Occipital lobe (tissue), 3 donors: ENCODE measurements at places on chromosomes 2 and 18. TPM values are rescaled to one million over a fixed set of nuclear protein-coding genes. Genes with fewer than 3 reads are reported as not detected.

- DNase-seq = no peak
Measured at GRCh38 chr2:96131152-96131812, 7.0 kb downstream of the ASTL start.

DNA sequence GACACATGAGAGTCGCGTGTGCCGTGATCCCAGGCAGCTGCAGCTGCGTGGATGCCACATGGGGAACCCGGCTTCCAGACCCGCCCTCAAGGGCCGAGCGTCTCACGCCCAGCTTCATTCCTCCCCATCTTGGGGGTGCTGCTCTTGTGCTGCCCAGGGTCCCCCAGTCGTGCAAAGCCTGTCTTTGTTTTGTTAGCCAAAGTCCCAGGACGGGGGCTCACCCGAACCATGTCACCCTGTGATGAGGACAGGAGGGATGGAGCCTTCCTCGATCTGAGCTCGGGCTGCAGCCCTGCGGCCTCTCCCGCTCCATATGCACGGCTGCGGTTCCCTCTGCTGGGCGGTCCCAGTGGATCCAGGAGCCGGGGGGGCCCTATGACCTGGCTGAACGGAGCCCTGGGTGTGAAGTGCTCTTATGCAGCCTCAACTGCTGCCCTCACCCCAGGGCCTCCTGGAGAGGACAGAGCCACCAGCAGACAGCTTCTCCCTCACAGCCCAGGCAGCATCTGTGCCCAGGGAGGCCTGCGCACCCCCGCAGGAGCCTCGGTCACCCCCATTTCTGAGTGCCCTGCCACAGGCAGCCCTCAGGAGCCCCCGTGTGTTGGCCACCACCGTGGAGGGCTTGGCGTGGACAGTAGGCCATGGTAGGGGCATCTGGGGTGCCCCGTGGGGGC, 99.0 kb upstream of the CTDP1 start:
- DNase-seq = no peak

GRCh38 chr2:20597860-20598183, 53.1 kb downstream of the HS1BP3 start:
- DNase-seq = no peak

GRCh38 chr18:6593142-6593885, 136.2 kb upstream of the ARHGAP28 start:
- no peak for DNase-seq

Gene TRIM54
- total RNA-seq = not detected

- no peak for DNase-seq
Measured at GRCh38 chr18:3205239-3205638, 14.5 kb downstream of the MYOM1 start.

DNA sequence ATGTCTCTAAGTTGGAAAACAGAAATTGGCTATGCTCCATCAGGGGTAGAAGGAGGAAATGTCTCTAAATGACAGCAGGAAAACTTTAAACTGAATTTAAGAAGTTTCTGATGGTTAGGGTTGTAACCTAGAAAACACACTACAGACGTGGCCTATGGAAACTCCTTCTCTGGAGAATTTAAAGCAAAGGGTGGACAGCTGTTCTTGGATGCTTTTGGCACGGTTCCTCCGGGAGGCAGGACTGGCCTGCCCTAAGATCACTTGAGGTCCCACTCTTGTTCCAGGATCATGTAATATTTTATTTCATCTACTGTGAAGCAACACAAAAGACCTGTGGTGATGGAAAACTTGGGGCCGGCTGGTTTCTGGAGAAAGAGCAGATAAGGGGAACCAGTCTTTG, 77.0 kb downstream of the NRP2 start:
- DNase-seq = no peak

DNA sequence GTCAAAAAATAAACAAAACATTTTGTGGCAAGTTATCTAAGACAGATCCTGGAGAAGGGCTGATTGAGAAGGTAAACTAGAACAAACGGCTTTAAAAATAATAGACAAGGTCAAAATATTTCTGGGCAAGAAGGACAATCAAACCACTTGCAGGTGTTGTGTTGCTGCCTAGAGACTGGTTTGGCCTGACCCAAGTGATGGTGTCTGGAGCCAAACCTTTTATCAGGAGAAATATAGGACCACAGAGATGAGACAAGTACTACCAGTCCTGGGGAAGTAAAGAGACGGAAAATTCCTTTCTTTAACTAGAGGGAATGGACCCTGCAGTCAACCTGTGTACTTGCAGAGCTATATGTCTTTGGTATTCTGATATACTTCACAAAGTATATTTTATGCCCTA, 44.2 kb downstream of the PLCL1 start:
- DNase-seq = no peak

Gene DSC3
- 0.78 TPM for total RNA-seq

Gene IL36G
- total RNA-seq = not detected

DNA sequence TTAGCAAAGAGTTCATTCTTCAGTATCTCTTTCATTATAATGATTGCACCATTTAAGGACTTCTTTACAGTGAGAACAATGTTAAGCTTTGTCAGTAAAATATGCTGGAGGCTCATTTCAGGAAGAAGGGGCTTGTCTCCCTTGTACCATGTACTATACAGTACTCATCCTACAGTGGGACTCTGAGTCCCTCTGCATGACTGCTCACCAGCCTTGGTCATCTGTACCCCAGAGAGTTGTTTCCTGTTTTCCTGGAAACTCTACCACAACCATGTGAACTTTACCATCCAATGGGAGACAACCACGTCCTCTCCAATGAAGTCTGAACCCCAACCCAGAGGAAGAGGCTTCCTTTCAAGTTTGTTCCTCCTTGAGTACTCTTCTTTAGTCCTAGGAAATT, 1171.1 kb upstream of the CRIM1 start:
- DNase-seq = no peak

DNA sequence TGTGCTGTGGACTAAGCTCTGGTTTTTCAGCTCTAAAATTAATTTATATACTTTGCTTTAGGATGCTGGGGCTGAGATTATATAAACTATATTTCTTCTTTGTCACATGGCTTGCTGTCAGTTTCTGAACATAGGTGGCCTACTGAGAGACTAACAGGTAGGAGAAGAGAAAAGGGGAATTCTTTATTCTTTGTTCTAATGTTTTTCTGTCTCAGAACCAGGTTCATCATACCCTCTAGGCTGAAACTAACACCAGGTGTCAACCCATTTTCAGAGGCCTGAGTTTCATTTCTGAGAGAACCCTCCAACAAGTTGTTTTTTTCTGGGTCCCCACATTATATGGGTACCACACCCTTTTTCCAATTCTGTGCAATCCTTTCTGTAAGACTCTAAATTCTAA, 843.6 kb downstream of the TRIB2 start:
- no peak for DNase-seq

- no peak for DNase-seq
Measured at GRCh38 chr2:175450029-175450760, 268.7 kb upstream of the ATP5MC3 start.

- DNase-seq = no peak
Measured at GRCh38 chr18:12882453-12883371, 1.3 kb downstream of the PTPN2 start.

DNA sequence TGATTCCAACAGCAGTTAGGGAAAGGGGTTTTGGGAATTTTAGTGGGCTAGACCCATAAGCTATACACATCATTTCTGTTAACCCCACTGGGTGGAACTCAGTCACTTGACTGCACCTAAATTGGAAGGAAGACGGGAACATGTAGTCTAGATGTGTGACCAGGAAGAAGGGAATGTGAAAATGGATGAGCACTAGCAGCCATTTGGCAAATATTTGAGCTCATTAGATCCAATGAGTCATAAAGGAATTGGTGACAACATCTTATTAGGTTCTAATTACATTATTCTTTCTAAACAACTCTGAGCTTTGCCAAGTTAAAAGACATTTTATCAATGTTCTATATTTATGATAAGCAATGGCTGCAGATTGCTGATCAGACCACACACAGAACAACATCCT, 400.6 kb downstream of the IRS1 start:
- no peak for DNase-seq

Gene SLC30A3
- 0.47 TPM for total RNA-seq

DNA sequence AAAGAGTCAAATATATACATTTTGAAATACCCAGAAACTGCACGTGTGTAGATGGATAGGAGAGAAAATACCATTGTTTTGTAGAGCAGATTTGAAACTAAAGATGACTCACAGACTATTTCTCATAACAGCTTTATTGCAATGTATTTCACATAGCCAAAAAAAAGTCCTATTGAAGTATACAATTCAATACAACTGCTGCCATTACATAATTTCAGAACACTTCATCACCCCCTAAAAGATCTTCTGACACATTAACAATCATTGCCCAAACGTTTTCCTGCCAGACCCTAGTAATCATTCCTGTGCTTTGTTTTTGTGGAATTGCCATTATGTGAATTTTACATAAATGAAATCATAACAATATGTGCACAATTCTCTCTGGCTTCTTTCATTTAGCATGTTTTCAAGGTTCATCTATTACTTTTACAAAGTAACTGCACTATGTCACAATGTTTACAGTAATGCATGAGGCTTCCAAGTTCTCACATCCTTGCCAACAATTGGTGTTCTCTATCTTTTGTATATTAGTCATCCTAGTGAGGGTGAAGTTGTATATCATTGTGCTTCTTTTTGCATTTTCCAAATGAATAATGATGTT, 378.6 kb upstream of the CWC22 start:
- no peak for DNase-seq

DNA sequence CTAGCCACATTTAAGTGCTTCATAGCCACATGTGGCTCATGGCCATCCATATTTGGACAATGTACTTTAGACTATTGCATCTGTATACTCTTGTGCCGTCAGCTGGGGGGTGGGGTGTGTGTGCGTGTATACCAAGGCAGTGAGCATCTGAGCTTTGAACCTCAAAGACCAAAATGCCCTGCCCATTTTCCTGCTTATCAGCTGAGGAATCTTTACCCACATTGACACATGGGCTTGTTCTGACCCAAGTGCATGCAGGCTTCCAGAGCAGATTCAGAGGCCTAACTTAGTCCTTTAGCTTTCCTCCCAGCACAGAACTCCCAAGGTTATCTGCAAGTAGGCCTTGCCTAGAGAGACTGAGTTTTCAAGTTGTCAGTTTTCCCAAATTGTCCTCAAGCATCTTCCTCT, 11.1 kb upstream of the MOCOS start:
- DNase-seq = no peak

- DNase-seq = no peak
Measured at GRCh38 chr2:165562233-165562632, 92.7 kb downstream of the CSRNP3 start.

DNA sequence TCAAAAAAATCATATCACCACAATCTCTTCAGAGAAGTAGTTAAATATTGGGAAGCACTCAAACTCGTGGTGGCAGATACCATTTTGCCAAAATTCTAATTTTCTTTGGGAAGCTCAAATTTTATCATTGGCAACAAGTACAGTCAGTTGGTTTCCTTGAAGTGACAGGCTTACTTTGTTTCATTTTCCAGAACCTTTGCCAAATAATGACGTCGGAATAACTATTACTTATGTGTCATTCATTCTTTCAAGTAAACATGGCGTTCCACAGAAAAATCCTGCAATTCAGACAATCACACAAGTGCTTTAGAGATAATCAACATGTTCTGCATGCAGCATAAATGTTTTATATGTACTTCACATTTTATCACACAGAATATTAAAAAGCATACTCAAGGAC, 5.4 kb downstream of the TTLL4 start:
- DNase-seq = no peak

DNA sequence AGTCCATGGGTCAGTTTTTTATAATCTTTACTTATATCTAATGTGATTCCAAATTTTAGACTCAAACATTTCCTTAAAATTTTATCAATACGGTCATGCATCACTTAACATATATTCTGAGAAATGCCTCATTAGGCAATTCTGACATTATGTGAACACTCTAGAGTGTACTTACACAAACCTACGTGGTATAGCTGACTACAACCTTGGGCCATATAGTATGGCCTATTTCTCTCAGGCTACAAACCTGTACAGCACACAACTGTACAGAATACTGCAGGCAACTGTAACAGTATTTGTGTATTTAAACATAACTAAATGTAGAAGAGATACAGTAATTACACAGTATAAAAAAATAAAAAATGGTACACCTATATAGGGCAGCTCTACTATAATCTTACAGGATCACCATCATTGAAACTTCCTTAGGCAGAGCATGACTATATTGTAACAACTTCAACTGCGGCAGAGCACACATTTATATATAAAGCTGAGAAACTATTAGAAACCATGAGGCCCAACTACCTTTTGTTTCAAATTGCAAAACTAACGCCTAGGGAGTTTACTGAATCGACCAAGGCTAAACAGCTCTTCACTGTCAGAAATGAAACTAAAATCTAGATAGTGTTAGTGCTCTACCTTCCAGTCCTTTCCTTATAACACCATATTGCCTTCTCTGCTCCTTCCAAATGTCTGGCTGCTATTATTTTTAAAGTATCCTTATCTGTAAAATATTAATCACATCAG, 6.9 kb downstream of the YES1 start:
- DNase-seq = no peak

GRCh38 chr2:68292108-68292710, 27.5 kb downstream of the CNRIP1 start:
- DNase-seq = no peak

Gene CYP27C1
- total RNA-seq = 2.2 TPM

- no peak for DNase-seq
Measured at GRCh38 chr18:24414349-24415003, 12.0 kb upstream of the IMPACT start.

Gene CREG2
- total RNA-seq = 4.8 TPM

DNA sequence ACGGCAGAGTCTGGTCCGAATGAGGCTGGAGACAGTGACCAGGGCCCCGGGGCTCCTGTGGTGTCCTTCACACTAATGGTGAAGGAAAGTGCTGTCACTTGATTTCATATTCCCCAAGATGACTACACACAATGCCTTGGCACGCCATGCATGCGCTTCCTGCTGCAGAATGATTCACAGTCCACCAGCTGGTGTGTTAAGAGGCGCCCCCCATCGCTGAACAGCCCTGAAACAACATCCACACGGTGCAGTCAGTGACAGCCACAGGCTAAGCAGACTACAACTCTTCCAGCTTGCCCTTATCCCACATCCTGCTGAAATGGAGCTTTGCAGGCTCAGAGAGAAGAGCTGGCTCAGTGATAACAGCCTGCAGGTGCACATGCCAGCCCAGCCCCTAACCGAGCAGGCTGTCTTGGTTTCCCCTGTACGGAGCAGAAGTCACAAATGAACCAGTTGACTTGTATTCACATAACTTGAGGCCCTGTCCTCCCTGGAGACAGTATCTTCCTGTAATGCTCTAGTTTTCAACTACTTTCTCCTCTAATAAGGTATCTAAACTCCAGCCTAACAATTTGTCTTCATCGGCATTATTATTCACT, 24.3 kb upstream of the CDH20 start:
- DNase-seq = peak; percentile 62

DNA sequence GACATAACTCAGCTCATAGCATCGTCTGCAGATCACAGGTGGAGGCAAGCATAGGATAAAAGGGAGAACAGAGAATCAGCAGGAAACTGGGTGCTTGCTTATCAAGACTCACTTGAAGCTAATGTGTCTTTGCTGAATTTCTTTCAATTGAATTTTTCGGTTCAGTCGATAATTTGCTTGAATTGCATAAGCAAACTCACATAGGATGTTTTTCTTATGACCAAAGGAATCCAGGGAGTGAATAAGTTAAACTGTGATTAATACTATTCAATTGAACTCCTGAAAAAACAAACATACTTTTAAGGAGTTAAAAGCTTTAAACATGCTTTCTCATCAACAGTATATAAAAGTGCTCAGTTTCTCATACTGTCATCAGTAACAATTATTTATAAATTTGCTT, 707.1 kb upstream of the ACVR2A start:
- DNase-seq = no peak

GRCh38 chr18:39184176-39184575, 1618.6 kb upstream of the CELF4 start:
- DNase-seq = no peak

GRCh38 chr2:18649502-18650135, 60.2 kb upstream of the NT5C1B start:
- no peak for DNase-seq
